ENCODE measurements at places on chromosomes 5 and 9.

GRCh38 chr5:148817606-148818005 lies 8.8 kb upstream of the ADRB2 start:
- DNase-seq = no peak

DNA sequence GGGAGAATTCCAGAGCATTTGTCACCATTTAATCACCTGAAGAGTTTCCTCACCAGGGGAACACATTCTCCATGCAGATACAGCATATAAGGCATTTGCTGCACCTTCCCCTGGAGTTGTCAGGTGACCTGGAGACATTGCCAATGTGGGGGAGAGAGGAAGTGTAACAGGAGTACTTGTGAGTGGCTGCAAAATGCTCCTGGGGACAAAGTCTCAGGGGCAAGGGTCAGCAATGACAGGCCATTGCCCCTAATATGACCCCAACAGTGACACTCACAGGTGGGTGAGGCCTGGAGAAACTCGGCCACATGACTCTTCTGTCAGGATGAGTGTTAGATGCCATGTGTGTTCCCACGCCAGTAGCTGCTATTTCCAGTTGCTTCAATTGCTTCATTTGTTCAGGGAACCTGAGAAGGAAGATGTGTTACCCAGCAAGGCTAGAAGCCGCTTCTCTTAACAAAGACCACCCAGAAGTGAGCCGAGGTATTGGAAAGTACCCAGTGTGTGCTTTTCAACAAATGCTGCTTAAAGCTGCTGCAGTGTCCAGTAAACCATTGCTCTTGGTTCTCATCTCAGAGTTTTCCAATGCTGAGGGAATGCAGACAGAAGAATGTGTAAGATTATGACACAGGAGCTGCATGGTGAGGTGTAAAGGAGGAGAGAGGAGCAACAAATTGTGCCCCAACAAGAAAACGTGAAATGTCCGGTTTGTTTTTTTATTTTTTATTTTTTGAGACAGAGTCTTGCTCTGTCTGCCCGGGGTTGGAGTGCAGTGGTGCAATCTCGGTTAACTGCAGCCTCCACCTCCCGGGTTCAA lies 128.2 kb upstream of the SLC44A1 start:
- no peak for DNase-seq

- no peak for DNase-seq
These were observed 37.8 kb downstream of the MEF2C start for GRCh38 chr5:88845081-88845697.

GRCh38 chr5:168651648-168652047 lies 72.5 kb upstream of the PANK3 start:
- no peak for DNase-seq

DNA sequence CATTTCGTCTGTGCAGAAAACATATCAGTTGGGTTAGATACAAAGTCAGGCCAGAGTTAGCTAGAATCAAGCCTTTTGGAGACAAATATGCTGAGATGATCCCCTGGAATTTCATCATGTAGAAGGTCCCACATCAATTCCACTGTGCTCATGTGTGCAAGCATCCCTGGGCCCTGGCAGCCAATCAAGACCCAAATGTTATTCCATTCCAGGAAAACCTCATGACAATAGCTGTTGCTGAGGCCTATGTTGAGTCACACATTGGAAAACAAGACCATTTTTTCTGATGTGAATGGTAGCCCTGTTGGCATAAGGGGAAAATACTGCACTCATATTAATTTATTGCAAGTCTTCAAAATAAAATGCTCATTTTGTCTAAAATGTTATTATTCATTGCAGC lies 11.5 kb downstream of the SPOCK1 start:
- no peak for DNase-seq

DNA sequence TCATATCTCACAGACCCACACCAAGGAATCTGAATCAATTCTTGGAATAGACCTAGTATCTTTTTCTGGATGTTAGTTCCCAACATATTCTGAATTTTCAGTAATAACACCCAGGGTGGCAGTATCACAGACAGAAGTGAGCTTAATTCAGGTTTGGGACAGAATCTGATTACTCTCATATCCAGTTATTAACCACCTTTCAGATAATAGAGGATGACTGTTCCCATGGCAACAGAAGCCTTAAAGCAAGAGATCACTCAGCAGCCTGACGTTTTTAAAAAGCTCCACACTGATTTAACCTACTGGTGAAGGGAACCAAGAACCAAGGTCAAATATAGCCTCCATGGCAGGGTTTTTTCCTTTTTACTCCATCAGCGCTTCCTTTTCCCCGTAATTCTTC lies 68.4 kb downstream of the ACTBL2 start:
- DNase-seq = no peak

- DNase-seq = no peak
These were observed 794.9 kb upstream of the ARRDC3 start for GRCh38 chr5:92177926-92178487.

DNA sequence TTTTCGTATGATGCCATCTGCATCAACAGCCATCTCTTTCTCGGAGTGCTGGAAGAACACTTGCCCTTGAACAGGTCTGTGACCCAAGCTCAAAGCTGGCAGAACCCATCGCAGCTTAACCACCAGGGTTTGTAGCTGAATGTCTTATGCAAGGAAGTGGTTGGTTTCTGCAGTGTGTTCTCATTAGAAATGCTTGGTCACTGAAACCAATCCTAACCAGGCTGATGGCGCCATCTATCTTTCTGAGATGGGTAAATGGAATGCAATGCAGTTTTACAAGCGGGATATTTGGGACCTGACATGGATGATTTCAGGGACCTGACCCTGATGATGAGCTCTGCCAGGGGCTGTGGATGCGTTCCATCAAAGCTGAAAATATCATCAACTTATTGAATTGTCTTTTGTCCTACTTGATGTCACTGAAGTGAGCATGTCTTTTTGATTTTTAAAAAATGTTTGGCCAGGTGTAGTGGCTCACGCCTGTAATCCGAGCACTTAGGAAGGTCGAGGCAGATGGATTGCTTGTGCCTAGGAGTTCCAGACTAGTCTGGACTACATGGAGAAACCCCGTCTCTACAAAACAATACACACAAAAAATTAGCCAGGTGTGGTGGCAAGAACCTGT lies 28.7 kb downstream of the DMRT3 start:
- no peak for DNase-seq

- no peak for DNase-seq
These were observed 1352.2 kb upstream of the ACO1 start for GRCh38 chr9:31032206-31032605.

GRCh38 chr9:84371737-84372136 lies 31.2 kb upstream of the SLC28A3 start:
- no peak for DNase-seq

DNA sequence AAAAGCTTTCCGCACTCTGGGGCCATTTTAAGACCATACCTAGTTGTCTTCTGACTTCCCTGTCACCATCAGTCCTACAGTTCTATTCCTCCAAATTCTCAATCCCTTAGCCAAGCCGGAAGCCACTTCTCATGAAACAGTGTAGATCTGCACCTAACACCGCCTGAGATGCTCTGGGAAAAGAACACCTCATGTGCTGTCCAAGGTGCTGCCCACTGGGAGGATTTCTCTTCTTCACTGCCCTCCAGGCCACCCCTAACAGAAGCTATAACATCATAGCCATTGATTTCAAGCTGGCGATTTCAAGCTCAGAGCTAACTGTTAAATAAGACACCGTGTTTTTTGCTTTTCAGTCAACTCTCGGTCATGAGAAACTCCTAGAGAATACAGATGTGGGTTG lies 559.3 kb downstream of the CCDC171 start:
- no peak for DNase-seq

- DNase-seq = no peak
These were observed 412.7 kb upstream of the SMC2 start for GRCh38 chr9:103681435-103681834.

DNA sequence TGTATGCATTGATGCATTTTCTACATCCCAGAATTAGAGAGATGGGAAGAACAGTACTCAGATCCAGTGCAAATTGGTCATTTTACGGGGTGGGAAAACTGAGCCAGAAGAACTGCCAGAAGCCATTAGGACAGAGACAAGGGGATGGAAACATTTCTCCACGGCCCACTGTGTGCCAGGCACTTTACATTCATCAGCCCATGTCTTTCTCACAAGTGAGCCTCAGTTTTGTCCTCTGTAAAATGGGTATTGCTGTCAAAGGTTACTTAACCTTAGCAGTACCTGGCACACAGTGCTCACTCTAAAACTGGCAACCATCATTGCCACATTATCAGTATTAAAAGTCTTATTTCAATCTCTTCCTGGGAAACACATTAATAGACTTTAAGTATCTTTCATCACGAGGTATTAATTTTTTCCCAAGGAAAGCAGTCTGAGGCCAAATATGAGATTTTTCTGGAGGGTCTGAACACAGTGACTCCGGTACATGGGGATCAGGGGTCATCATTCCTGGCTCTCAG lies 5.2 kb downstream of the DUSP1 start:
- no peak for DNase-seq

GRCh38 chr9:102398205-102398604 lies 596.9 kb upstream of the CYLC2 start:
- no peak for DNase-seq

DNA sequence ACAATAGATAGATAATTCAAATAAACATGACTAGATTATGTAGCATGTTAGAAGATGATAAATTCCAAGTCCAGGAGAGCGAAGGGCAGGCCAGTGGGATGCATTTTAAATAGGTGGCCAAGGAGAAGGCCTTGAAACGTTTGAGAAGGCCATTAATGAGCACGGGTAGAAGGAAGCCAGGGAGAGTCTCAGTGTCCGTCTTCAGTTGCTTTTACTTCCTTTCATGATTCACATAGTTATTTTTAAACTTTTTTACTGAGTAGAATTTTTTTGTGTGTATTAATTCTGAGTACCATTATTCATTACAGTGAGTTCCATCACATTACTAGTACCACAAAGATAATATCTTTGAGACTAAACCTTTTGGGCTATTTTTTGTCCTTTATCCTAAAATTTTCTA lies 259.2 kb downstream of the ARRDC3 start:
- DNase-seq = no peak

GRCh38 chr9:81182431-81182830 lies 506.9 kb downstream of the TLE1 start:
- DNase-seq = no peak

DNA sequence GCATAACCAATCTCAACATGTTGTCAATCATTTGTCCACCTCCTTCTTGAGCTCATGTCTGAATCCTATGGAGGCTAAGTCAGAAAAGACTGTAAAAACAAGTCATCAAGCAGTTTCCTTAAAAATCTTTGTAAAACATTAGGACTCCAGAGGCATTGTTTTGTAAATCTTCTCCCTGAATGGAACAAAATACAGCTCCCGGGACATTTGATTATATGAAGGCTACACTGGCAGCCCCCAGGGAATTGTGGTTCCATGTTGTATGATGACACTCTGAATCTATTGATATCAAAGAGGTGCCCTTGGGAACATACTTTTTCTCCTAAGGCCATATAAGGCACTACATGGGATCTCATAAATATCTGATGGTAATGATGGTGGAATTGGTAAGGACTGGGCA lies 83.2 kb upstream of the NUDT12 start:
- no peak for DNase-seq

DNA sequence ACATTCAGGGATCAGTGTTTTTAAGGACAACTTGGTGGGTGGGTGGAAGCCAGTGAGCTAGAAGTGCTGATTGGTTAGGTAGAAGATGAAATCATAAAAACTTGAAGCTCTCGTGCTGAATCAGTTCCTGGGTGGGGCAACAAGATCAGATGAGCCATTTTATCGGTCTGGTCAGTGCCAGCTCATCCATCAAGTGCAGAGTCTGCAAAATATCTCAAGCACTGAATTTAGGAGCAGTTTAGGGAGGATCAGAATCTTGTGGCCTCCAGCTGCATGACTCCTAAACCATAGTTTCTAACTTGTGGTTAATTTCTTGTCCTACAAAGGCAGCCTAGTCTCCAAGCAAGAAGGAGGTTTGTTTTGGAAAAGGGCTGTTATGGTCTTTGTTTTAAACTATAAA lies 166.4 kb downstream of the FAM170A start:
- DNase-seq = no peak

DNA sequence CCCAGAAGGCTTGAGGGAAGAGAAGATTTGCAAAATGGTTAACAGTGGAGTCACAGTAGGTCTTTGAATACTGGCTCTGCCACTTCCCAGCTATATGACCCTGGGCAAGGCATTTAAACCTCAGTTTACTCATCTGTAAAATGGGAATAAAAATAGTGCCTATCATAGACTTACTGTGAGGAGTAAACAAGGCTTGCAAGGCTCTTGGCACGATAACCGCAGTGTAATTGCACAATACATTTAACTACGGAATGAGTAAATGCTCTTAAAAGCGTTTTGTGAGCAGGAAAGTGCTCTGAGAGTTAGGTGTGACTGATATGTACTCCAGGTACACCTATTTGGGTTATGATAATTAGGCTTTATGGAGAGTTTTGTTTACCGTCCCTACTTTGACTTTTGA lies 8.4 kb downstream of the SLC36A3 start:
- DNase-seq = no peak

DNA sequence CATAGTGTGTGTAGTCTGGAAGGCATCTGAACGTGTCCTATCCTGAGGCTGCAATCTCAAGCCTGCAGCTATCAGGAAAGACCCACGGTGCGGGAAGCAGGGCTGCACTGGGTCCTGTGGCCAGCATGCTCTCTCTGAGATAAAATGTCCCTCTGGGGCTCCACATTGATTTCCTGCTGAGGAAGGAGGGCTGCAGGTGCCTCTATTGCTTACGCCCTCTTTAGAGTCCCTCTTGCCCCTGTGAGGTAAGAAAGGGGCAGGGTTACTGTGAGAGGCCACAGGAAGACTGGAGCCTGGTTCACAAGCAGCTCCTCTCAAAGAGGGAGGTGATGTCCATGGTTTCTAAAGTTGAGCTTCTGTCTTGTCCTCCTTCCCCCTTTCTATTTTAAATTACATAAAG lies 299.9 kb upstream of the RFX3 start:
- DNase-seq = no peak

- no peak for DNase-seq
These were observed 1186.6 kb upstream of the SEMA6A start for GRCh38 chr5:117761186-117761585.

DNA sequence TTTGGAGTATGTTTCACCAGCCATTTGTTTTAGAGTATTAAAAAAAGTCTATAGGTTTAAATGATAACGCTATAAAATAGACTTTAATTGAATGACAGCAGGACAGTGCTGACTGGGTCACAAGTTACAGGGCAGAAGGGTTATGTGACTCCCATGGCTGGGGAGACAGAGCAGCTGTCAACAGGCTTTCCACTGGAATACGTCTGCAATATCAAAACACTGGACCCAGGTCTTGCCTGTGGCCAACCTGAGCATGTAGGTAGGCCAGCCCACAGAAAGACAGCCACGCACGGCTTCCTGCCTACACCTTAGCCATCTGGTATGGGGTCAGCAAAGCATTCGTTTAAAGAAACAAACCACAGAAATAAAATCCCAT lies 80.7 kb downstream of the OTULIN start:
- DNase-seq = no peak

GRCh38 chr9:118643118-118643517 lies 726.1 kb downstream of the BRINP1 start:
- DNase-seq = no peak

- DNase-seq = no peak
These were observed 5.7 kb downstream of the PDE6A start for GRCh38 chr5:149938791-149939358.
